Renal cortical epithelial cell (primary cell): ENCODE measurements at places on chromosomes 5 and 9. TPM values are rescaled to one million over a fixed set of nuclear protein-coding genes. Genes with fewer than 3 reads are reported as not detected.

DNA sequence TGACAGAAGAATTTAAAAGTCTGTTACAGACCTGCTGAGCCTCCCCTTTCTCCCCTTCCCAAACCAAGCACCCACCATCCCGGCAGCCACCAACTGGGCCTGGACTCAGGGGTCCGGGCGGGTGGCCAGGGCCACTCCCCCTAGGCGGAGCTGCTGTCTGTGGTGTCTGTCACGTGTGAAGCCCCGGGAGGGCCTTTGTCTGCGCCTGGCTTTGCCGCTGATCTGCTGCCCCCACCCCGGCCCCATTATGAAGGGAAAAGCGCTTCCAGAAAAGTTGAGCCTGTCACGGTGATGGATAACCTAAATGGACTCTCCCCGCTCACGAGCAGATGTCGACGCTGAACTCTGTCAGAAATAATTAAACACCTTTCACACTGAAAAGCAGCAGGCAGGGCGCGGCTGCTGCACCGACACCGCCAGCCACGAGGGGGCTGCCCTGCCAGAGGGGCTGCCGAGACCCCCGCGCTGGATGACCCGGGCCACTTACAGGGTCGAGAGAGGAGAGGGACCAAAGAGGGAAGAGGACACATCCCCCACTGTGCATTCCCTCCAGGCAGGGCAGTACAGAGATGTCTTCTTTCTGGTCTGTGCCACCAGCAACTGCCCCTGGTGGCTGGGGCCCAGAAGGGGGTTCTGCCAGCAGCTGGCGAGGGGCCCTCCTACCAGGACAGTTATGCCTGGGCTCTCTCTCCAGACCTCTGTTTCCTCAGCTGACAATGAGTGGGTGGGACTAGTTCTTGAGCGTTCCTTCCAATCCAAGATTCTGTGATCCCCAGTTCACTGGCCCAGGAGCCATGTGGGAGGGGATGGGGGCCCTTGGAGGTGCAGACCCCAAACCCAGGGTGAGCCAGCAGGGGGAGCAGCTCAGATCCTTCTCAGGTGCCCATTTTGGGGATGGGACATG lies 36.0 kb upstream of the BARHL1 start:
- no peak for DNase-seq

DNA sequence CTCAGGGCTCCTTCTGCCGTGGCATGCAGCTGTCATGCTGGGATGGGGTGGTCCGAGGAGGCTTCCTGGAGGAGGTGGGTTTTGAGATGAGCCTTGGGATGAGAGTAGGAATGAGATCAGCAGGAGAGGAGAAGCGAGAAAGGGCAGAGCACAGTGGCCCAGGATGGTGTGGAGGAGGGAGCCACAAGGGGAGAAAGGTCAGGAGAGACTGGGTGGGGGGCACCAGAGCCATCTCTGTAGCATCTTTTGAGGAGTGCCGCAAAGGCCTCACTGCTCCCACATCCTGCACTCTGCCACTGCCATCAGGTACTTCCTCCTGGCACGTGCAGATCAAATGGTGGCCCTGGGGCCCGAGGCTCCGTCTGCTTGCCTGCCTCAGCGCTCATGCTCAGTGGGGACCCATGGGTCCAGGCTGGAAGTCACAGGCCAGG lies 150.2 kb downstream of the MACROH2A1 start:
- no peak for DNase-seq

DNA sequence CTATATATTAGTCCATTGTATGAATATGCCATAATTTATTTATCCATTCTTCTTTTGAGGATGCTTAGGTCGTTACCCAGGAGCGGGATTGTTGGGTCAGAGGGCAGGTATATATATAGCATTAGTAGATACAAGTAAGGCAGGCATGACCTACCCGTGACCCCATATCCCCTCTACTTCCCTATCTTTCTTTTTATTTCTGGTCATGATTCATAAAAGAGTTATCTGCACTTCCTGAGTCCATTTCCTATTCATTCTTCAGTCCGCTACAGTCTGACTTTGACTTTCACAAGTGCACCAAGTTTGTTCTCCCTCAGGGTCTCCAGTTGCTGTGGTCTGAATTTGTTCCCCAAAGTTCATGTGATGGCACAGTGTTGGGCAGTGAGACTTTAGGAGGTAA lies 6.9 kb downstream of the RHOBTB3 start:
- no peak for DNase-seq

GRCh38 chr9:105479846-105480245 lies 32.0 kb downstream of the FSD1L start:
- DNase-seq: no peak

DNA sequence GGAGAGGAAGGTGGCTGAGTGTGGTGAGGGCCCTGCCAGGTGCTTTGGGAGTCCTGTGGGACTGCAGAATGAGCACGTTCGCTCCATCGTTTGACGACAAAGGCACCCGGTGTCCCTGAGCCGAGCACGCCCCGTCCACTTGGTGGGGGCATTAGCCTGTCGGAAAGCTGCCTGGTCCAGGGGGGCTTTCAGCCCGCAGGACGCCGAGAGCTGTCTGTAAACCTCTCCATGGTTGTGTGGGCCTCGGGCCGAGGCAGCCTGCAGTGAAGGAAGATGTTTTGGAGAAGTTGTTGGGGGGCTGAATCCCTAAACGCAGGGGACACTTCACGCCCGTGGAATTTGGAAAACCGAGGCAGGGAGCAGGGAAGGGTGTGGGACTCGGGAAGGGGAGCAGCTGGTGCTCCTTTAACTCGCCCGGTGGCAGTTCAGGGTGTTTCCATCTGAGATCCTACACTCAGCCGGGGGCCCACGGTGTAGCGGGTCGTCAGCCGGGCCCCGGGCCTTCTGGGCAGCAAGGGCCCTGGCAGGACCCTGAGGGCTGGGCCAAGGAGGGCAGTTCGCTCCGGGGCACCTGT lies 53.8 kb downstream of the MRPL36 start:
- DNase-seq: no peak

DNA sequence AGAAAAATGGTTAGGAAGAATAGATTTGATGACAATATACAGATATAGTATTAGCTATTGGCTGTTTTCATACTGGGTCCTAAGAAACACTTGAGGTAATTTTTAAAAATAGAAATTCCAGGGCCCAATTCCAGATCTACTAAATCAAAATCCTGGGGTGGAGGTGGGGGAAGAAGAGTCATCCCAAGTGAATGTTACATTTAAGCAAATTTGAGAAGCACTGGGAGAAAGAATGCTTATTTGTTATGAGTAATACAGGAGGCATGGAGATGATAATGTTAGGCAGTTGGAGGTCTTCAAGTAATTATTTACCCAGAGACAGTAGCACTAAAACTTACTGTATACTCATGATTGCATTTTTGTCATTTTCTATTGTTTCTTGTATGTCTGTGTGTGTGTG lies 93.0 kb upstream of the DAB2 start:
- DNase-seq: peak; percentile 94

- DNase-seq: no peak
These were observed 1495.2 kb upstream of the C9orf72 start for GRCh38 chr9:29068461-29068860.

DNA sequence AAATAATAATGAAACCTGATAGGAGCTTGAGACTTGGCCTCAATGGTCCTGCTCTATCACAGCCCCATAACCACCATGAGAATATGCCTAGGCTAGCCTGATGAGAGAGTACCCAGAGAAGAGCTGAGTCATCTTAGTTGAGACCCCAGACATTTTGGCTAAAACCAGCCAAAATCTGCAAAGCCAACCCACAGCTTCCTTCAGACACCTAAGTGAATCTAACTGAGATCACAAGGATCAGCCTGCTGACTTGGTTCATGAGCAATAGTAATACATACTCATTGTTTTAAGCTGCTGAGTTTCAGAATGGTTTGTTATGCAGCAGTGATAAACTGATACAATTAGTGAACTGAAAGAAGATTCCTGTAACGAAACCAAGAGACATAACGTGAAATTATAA lies 473.7 kb upstream of the PTGER4 start:
- no peak for DNase-seq

DNA sequence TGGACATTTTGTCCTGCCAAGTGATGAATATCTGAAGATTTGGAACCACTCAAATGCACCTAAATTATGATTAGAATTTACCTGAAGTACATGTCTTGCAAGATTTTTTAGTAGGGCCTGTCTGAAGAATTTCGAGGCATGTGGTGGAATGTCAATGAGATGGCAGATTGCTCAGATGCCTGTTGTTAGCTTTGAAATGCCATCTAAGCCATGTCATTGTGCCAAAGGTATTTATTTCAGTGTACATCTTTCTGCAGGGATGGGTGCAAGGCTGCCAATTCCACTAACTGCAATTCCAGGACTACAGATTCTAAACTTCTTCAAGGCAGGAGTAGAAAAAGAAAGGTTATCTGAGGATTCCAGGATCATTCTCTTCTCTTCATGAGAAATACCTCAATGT lies 9.1 kb upstream of the GNAQ start:
- peak; percentile 36 for DNase-seq

- no peak for DNase-seq
These were observed 11.9 kb downstream of the ERBIN start for GRCh38 chr5:65938256-65938655.

DNA sequence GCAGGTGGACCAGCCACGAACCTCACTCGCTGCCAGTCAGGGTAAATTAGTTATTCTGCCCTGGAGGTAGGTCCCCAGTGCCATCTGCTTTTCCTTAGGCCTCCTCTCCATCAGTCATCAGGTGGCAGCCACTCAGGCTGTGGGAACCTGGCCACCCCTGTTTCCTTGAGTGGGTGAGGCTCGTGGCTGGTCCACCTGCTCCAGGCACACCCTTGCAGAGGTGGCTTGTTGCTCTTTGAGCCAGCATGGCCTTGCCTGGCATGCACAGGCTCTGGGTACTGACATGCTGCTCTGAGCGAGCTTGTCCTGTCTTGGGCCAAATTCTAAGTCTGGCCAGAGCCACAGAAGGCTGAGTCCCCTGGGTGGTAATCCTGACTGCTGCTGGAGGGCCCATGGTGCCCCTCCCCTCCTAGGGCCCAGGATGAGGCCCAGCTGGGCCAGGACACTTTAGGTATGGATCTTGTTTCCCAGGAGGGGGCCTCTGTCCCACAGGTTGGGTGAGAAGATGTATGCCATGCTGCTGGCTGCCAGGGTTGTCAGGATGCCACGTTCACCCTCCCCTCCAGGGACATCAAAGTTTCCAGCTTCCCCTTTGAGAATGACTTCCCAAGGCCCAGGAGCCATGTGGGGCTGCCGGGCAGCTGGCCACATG lies 17.0 kb upstream of the ZNF484 start:
- no peak for DNase-seq

GRCh38 chr9:106174346-106174745 lies 480.0 kb downstream of the TMEM38B start:
- DNase-seq: peak; percentile 53

GRCh38 chr5:81825237-81825636 lies 74.3 kb upstream of the SSBP2 start:
- peak; percentile 75 for DNase-seq

DNA sequence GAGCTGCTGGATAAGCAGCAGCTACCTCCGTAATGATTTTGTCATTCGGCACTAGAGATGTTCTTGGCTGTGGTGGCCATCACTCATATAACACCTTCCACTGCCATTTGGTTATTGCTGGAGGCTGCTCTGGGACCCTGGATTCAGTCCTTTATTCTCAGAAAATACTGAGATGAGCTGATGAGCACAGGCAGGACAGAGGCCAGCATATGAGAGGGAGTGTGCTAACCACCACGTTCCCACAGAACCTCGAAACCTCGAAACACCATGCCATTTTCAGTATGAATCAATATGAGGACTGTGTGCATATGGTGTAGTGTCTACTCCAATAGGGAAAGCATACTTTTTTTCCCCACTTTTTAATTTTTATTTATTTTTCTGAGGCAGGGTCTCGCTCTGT lies 56.6 kb downstream of the ADAM19 start:
- no peak for DNase-seq

GRCh38 chr9:121067640-121068039 lies 7.1 kb upstream of the CNTRL start:
- no peak for DNase-seq

GRCh38 chr5:133844836-133845235 lies 123.6 kb downstream of the C5orf15 start:
- peak; percentile 22 for DNase-seq

DNA sequence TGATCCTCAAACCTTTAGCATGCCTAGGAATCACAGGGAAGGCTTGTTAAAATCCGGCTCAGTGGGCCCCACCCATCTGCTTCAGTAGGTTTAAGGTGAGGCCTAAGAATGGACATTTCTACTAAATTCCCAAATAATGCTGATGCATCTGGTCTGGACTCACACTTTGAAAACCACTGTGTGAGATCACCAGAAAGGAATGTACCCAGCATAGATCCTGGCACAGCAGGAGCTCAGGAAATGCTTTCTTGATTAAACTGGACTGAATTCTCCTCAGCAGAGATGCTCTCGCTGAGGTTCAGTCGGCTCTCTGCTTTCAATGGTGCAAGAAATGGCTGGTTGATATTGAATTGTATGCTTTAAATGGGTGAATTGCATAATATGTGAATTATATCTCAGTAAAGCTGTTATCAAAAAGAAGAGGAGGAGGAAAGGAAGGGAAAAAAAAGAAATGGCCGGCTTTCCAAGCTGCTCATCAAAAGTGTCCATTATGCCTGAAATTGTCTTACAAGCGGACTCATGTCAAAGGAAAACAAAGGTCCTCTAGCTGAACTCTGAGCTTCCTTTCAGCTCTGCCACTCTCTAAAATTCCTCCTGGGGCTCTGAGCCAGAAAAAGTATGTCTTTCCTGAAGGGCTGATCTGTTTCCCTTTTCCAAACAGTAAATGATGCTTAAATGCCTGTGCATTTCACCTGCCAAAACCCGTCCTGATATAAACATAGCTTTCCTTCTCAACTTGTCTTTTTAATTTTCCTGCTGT lies 77.6 kb upstream of the SAP30L start:
- peak; percentile 95 for DNase-seq

GRCh38 chr5:115949096-115949495 lies 13.2 kb upstream of the LVRN start:
- no peak for DNase-seq

GRCh38 chr5:68555907-68556681 lies 340.5 kb downstream of the PIK3R1 start:
- peak; percentile 72 for DNase-seq

Gene SLC31A2
- total RNA-seq: 14.8 and 40.8 TPM in 2 replicates

Gene ESM1
- 0.05 TPM in 1 of 2 replicates, not detected in the other for total RNA-seq

Gene SLC6A7
- total RNA-seq: not detected in 2 replicates

Gene RASEF
- total RNA-seq: 18.2 and 24.3 TPM in 2 replicates

Gene KCNV2
- total RNA-seq: not detected in 2 replicates

Gene DOCK2
- 13.5 and 56.1 TPM in 2 replicates for total RNA-seq

Gene DMRTA1
- 2.8 and 5.5 TPM in 2 replicates for total RNA-seq

Gene INSYN2B
- 0.52 and 1.5 TPM in 2 replicates for total RNA-seq

Gene CDHR2
- total RNA-seq: not detected in 2 replicates
